ENCODE measurements at places on chromosomes 4 and X. TPM values are rescaled to one million over a fixed set of nuclear protein-coding genes. Genes with fewer than 3 reads are reported as not detected.
A peak's percentile ranks its signal among the peaks of the same experiment; 100 is the strongest.

GRCh38 chr4:55409468-55410171 lies 13.9 kb downstream of the TMEM165 start:
- no peak overlapping the region for H3K27ac ChIP-seq
- H3K4me1 ChIP-seq, result peaks cover 13% of the 10 kb centered on the region
- peaks cover 25% of the 10 kb centered on the region for H3K36me3 ChIP-seq
- no peak for DNase-seq

DNA sequence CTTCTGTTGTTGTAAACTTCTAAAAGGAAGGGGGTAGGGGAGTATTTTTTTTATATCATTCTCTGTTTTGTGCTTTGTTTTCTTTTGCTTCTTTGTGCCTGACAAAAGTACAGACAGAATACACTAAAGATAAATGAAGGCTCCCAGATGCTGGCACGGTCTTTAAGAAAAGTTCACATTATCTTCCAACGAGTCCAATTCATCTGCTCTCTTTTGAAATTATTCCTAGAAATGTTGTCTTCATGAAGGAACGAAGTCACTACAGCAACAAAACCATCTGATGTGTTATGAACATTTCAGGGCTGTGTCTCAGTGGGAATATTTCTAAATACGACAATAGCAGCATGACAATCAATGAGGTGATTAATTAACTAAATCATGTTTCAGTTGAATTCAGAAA lies 813.8 kb upstream of the HTR2C start:
- no peak overlapping the region for H3K4me3 ChIP-seq
- H3K36me3 ChIP-seq, result no peaks in the 10 kb centered on the region
- no peak overlapping the region for H3K27ac ChIP-seq
- no peaks in the 10 kb centered on the region for H3K27me3 ChIP-seq
- no peaks in the 10 kb centered on the region for H3K4me1 ChIP-seq

DNA sequence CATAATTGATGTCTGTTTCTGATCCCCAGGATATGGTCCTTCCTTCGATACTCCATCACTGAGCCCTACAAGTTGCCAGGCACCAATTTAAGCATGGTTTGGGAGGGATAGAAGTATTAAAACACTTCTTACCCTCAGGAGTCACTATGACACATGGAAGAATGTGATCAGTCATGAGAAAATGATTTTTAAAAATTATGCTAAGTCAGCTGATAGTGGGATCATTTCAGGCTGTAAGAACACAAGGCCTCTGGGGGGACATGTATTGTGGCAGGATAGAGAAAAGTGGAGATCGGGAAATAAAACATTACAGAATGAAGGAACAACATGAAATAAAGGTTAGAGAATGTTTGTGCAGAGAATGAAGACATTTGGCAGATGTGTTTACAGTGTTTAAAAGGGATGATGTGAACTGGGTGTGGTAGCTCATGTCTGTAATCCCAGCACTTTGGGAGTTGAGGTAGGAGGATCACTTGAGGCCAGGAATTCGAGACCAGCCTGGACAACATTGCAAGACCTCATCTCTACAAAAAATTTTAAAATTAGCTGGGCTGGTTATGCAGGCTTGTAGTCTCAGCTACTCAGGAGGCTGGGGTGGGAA lies 64.0 kb downstream of the ELOVL6 start:
- no peaks in the 10 kb centered on the region for H3K27me3 ChIP-seq
- no peaks in the 10 kb centered on the region for H3K4me1 ChIP-seq
- no peak for DNase-seq
- no peaks in the 10 kb centered on the region for H3K36me3 ChIP-seq
- H3K4me3 ChIP-seq, result no peak overlapping the region

NHS gene
- total RNA-seq, result 0.05 TPM

DNA sequence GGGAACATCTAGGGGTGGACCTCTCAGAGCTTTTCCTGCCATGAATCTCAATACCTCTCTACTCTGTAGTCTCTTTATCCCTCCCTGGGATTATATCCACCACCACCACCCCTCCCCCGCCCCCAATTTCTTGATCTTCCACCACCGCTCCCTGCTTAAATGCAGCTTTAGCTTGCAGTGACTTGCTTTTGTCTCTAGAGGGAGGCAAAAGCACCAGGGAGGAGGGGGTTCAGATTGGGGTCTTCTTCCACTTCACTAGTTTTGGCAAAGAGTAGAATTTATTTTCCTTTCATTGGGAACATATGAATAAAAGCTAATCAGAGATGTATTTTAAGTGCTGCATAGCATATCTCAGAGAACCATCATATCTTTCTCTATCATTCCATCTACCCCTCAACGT lies 5.5 kb downstream of the ARHGAP36 start:
- no peak overlapping the region for H3K4me3 ChIP-seq
- DNase-seq, result no peak
- H3K36me3 ChIP-seq, result no peaks in the 10 kb centered on the region
- no peaks in the 10 kb centered on the region for H3K27me3 ChIP-seq
- H3K4me1 ChIP-seq, result no peaks in the 10 kb centered on the region

ANXA3 gene
- not detected for total RNA-seq

- H3K4me1 ChIP-seq, result peaks cover 40% of the 10 kb centered on the region
- H3K27me3 ChIP-seq, result no peaks in the 10 kb centered on the region
- H3K36me3 ChIP-seq, result peaks cover 34% of the 10 kb centered on the region
- no peak for DNase-seq
- H3K27ac ChIP-seq, result peak overlapping the region; percentile 6
Measured at GRCh38 chr4:6991771-6992557, 51.2 kb upstream of the TADA2B start.

DNA sequence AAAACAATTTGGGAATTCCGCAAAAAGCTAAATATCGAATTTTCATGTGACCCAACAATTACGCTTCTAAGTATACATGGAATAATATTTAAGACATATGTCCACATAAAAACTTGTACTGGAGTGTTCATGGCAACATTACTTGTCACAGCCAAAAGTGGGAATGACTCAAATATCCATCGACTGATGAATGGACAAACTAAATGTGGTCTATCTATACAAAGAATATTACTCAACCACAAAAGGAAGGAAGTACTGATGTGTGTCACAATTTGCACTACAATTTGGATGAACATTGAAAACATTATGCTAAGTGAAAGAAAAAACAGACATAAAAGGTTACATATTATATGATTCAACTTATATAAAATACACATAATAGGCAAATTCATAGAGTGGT lies 71.9 kb downstream of the AFF2 start:
- H3K27me3 ChIP-seq, result no peaks in the 10 kb centered on the region
- no peak overlapping the region for H3K4me3 ChIP-seq
- DNase-seq, result no peak
- H3K4me1 ChIP-seq, result no peaks in the 10 kb centered on the region

GRCh38 chr4:184136525-184136924 lies 81.1 kb downstream of the ENPP6 start:
- H3K4me1 ChIP-seq, result no peaks in the 10 kb centered on the region
- H3K4me3 ChIP-seq, result no peak overlapping the region
- no peaks in the 10 kb centered on the region for H3K36me3 ChIP-seq
- no peak overlapping the region for H3K27ac ChIP-seq
- no peak for DNase-seq
- H3K27me3 ChIP-seq, result peaks cover 3% of the 10 kb centered on the region

FOXR2 gene
- total RNA-seq, result not detected

DNA sequence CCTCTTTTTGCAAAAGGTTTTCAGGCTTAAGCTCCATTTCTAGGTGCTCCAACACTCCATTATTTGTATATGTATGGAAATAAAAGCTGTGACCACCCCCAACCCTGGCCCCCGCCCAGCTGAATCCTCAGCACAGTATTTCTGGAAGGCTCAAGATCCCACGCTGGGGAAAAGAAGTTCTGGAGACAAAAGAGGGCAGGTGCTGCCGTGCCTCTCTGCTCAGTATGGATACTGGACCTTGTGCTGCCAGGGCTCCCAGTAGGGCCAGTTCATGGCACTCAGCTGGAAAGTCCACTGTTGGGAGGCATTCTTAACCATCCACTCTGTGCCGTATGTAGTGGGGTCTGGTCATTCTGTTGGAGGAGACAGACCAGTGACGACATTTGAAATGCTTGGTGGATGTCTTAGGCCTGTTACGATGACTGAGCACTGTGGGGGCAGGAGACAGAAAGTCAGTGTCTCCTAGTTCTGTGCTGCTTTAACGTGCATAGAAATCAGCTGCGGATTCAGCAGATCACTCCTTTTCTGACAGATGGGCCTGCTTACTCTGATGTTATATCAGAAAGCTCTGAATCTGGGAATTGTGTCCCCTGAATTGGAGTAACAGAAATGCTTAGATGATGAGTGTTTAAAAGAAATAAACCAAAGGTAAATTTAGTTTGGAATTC lies 48.4 kb upstream of the MSANTD1 start:
- peaks cover 79% of the 10 kb centered on the region for H3K4me1 ChIP-seq
- peak overlapping the region; percentile 81 for H3K27ac ChIP-seq
- no peaks in the 10 kb centered on the region for H3K27me3 ChIP-seq
- H3K4me3 ChIP-seq, result no peak overlapping the region

GAGE12J gene
- not detected for total RNA-seq

GRCh38 chrX:11591723-11592346 lies 73.9 kb downstream of the ARHGAP6 start:
- no peaks in the 10 kb centered on the region for H3K36me3 ChIP-seq
- DNase-seq, result no peak
- no peak overlapping the region for H3K27ac ChIP-seq

DNA sequence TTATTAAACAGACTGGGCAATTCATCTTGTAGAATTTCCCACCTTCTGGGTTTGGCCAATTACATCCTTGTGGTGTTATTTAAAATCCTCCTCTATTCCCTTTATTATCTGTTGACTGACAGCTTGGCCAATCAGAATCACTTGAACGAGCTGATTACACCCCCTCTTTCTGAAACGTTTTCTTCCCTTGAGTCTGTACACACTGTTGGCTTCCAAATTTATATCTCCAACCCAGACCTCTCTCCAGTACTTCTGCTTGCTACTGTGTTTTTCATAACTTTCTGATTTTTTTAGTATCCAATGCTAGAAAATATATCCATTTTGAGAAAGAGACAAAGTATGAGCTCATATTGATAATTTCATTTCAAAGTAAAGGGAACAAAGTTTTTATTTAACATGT lies 14.8 kb downstream of the CD38 start:
- DNase-seq, result no peak
- no peak overlapping the region for H3K27ac ChIP-seq
- H3K4me1 ChIP-seq, result no peaks in the 10 kb centered on the region
- H3K27me3 ChIP-seq, result no peaks in the 10 kb centered on the region
- H3K36me3 ChIP-seq, result no peaks in the 10 kb centered on the region
- no peak overlapping the region for H3K4me3 ChIP-seq

- H3K27me3 ChIP-seq, result no peaks in the 10 kb centered on the region
- H3K4me1 ChIP-seq, result no peaks in the 10 kb centered on the region
- no peak overlapping the region for H3K27ac ChIP-seq
- no peaks in the 10 kb centered on the region for H3K36me3 ChIP-seq
Measured at GRCh38 chrX:40530509-40530908, 50.3 kb upstream of the ATP6AP2 start.

SPANXB1 gene
- total RNA-seq, result not detected

GAB1 gene
- total RNA-seq, result 1.2 TPM

DNA sequence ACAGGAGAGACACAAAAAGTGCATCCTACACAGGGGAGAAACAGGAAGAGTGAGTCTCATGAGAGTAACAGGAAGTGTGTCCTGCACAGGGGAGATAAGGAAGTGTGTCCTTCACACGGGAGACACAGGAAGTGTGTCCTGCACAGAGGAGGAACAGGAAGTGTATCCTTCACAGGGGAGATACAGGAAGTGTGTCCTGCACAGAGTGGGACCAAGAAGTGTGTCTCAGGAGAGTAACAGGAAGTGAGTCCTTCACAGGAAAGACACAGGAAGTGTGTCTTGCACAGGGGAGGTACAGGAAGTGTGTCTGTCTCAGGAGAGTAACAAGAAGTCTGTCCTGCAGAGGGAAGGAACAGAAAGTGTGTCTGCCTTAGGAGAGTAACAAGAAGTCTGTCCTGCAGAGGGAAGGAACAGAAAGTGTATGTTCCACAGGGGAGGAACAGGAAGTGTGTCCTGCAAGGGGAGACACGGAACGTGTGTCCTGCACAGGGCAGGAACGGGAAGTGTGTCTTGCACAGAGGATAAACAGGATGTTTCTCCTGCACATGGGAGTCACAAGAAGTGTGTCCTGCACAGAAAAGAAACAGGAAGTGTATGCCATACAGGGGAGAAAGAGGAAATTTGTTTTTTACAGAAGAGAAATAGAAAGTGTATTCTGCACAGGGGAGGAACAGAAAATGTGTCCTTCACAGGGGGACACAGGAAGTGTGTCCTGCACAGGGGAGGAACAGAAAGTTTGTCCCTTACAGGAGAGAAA lies 102.0 kb downstream of the ARSF start:
- peaks cover 5% of the 10 kb centered on the region for H3K4me1 ChIP-seq
- H3K27ac ChIP-seq, result peak overlapping the region; percentile 42
- H3K4me3 ChIP-seq, result peak overlapping the region; percentile 28
- DNase-seq, result no peak

GRCh38 chr4:130053723-130054122 lies 957.8 kb downstream of the C4orf33 start:
- no peak for DNase-seq
- no peaks in the 10 kb centered on the region for H3K36me3 ChIP-seq
- no peaks in the 10 kb centered on the region for H3K4me1 ChIP-seq

- no peak overlapping the region for H3K4me3 ChIP-seq
- no peak overlapping the region for H3K27ac ChIP-seq
- H3K36me3 ChIP-seq, result peaks cover 70% of the 10 kb centered on the region
- no peaks in the 10 kb centered on the region for H3K4me1 ChIP-seq
- DNase-seq, result peak; percentile 66
- H3K27me3 ChIP-seq, result no peaks in the 10 kb centered on the region
Measured at GRCh38 chr4:88659055-88659889, 38.4 kb downstream of the NAP1L5 start.

DNA sequence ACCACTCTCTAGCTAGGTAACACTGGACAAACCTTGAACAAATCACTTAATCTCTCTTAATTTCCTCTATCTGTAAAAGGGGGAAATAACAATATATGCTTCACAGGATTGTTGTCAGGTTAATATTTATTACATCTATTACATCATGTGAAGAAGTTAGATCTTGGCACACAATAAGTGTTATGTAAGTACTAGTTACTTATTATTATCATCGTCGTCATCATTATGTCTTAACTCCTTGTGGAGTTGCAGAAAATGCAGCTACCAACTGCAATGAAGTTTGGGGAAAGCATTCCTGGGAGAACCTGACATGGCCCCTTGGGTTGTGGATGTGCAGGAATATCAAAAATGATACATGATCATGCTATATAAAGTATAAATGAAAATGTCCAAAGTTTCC lies 4.8 kb upstream of the JCHAIN start:
- peaks cover 11% of the 10 kb centered on the region for H3K27me3 ChIP-seq
- H3K4me1 ChIP-seq, result no peaks in the 10 kb centered on the region

DNA sequence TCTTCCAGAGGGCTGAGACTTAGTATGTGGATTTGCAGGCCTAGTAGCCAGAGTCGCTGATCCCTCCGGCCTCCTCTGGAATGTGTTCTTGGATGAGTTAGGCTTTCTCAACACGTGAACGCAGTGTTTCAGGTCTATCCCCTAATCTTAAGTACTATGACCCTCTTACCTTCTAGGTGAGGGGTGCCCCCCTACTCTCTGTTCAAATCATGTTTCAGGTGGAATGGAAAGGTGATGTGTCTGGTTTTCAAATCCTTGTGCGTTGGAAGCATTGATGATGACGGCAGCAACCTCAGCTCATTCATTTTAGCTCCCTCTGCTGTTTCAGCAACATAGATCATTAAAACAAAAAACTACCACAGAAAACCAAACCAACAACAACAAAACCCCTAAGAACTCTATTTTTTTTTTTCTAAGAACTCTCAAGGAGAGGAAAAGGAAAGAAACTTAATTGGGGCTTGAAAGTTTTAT lies 56.4 kb downstream of the RWDD4 start:
- peaks cover 1% of the 10 kb centered on the region for H3K27me3 ChIP-seq
- no peaks in the 10 kb centered on the region for H3K4me1 ChIP-seq
- no peaks in the 10 kb centered on the region for H3K36me3 ChIP-seq
- DNase-seq, result no peak

- H3K36me3 ChIP-seq, result no peaks in the 10 kb centered on the region
- no peak for DNase-seq
- no peaks in the 10 kb centered on the region for H3K27me3 ChIP-seq
- no peaks in the 10 kb centered on the region for H3K4me1 ChIP-seq
Measured at GRCh38 chrX:50393902-50394301, 76.7 kb downstream of the DGKK start.

CFAP47 gene
- not detected for total RNA-seq
